ENCODE measurements at places on chromosomes 3 and 15.

GRCh38 chr15:55741833-55742497 is 987 bp downstream of the PRTG start:
- no peak for DNase-seq

DNA sequence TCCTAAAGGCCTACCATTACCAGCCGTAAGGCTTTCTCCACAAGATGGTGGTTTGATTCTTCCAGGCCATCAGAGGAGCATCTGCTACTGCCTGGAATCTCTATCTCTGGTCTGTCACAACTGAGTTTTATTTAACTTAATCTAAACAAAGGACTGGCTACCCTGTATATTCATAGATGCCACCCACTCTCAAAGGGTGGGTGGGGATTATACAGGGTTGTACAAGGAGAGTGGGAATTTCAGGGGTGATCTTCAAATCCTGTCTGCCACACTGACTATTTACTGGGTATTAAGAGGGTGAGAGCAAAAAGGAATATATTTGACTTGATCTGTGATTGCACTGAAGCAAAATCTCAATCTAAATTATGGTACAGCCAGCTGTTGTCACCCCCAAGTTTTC is 253.3 kb downstream of the MBNL1 start:
- no peak for DNase-seq

GRCh38 chr3:190205739-190206138 is 85.0 kb upstream of the P3H2 start:
- DNase-seq, result no peak

- DNase-seq, result no peak
Measured at GRCh38 chr15:77508541-77509243, 88.0 kb downstream of the HMG20A start.

GRCh38 chr15:99073008-99073717 is 31.7 kb upstream of the SYNM start:
- DNase-seq, result no peak

DNA sequence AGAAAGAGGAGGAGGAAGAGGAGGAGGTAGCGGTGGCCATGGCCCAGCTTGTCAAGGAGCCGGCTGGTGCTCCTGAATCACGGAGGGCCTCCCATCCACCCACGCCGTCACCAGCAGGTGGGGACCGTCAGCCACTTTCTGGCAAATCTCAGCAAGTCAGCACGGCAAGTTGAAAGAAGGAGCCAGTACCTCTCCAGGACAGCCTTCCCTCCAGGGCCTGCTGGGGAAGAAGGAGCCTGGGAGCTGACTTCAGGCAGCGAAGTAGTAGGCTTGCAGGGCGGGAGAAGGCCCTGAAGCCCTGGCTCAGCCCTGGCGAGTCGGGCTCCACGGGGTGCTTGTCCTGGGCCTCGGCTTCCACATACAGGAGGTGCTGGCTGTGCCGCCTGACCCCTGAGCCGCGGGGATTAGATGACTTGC is 99.2 kb upstream of the TRPM1 start:
- no peak for DNase-seq

- no peak for DNase-seq
Measured at GRCh38 chr3:54901906-54902685, 25.8 kb downstream of the LRTM1 start.

GRCh38 chr3:197419696-197420095 is 121.3 kb upstream of the DLG1 start:
- DNase-seq, result no peak

GRCh38 chr3:61381745-61382392 is 130.6 kb upstream of the FHIT start:
- DNase-seq, result peak; percentile 25
